Bronchial epithelial cell (primary cell): ENCODE measurements at places on chromosomes 3 and 15.

GRCh38 chr15:66879531-66880368 lies 177.7 kb downstream of the SMAD6 start:
- no peak for DNase-seq

DNA sequence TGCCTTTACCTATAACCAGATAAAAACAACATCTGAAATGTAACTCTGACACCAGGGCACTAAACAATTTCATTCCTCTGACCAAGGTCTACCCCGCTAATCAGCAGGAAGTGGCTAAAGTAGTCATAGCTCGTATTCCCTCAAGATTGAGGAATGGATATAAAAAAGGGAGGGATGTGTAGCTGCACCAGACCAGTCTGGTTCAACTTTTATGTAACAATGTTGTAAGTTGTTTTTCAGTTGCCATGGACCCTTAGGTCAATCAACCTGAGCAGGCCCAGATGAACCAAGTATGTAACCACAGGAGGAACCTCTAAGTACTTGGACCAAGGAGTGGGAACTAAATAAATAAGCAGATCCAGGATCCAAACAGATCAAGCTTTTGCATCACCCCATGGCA lies 28.4 kb upstream of the IFT57 start:
- no peak for DNase-seq

DNA sequence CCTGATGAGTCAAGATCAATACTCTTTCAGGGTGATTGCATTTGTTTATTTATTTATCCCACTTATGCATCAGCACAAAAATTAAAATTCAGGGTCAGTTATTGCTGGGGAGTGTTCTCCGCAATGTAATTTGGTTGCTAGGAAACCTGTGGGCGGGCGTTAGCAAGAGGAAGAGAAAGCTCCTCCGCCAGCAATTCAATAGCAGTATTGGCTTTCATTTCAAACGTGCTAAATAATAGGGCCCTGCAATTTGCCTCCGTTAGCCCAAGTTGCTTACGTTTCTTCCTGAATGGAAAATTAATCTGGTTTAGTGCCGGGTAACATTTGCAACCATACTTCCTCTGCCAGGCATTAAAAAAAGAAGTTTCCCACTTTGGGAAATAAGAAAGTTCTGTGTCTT lies 35.5 kb upstream of the PLCL2 start:
- peak; percentile 50 for DNase-seq

- DNase-seq: no peak
Observed at GRCh38 chr15:29058903-29059539, 173.2 kb downstream of the APBA2 start.

DNA sequence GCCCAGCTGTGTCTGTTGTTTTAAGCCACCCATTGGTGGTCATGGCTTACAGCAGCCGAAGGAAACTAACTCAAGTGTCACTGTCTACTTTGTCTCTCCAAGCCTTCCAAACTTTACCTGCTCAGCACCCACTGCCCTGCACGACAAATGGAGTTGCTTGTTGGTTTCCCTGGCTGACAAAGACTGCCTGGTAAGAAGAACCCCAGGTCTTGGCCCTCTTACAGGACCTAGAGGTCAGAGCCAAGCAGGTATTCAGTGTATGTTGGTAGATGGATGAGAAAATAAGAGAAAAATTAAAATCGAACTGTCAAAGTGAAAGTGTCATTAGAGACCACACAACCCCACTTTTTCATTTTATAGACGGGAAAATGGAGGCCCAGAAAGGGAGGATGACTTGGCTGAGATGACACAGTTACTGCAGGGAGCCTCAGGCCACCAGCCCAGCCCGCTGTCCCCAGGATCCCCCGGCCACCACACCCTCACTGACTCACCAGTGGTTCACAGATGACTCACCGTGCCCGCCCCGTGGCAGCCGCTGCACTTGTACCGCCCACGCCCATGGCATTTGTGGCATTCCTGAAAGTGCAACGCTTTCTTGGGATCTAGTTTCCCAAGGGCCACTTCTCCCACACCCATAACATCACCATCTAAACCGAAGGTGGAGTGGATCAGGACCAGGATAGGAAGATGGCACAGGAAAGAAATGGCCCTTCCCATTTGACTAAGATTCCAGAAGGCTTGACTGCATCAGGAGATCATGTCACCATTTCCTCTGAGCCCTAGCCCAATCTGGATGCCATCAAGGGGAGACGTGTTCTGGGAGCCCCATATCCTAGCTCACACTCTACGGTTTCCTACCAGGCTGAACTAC lies 15.2 kb downstream of the SSUH2 start:
- DNase-seq: peak; percentile 93

DNA sequence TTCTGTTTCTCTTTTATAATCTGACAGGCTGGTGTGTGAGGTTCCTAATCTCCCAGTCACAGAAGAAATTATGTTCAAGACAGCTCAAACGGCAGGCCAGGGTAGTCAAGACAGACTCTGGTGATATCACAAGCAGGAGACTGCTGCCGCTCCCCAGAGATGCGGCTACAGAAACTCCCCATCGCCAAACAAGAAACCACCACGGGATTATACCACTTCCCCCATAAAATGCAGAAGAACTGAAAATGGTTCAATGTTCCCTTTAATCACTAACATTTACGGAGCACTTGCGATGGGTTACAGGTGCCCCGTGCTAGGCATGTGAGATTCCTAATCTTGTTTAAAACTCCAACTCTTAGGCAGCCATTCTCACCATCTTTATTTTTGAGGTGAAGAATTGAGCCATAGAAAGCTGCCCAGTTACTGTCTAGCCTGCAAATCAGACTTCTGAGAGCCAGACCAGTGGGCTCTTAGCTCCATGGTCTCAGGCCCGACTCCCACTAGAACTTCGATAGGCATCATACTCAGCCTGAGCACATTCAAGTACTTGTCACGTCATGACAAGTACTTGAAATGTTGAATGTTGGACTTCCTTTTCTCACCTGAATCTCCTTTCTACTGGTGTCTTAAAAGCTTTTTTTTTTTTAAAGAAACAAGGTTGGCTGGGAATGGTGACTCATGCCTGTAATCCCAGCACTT lies 58.4 kb downstream of the TBC1D2B start:
- DNase-seq: peak; percentile 57

DNA sequence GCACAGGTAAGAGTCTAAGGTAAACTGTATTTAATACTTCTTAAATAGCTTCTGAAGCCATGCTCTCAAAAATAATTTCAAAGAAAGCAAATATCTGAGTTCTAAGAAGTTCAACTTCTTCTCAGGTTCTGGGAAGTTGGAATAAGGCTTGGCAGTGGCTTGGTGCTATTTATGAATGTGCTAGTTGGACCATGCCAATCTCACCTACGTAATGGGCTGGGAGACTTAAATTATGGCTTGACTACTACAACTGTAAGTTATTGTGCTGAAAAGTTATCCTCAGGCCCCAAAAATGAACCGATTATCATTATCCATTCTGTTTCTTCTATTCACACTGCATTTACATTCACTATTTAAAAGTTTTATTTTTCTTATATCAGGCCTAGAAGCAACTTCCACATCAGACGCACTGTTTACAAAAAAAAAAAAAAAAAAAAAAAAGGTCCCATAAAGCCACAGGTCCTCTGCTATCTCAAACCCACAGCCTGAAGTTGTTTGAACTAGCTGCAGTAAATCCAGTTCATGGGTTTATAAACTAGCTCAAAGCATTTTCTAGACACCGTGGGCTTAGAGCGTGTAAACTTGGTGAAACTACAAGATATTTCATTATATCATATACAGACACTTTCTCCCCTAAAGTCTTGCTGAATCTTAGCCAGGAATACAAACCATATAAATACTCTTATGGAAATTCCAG lies 3.4 kb downstream of the LRIG1 start:
- no peak for DNase-seq

DNA sequence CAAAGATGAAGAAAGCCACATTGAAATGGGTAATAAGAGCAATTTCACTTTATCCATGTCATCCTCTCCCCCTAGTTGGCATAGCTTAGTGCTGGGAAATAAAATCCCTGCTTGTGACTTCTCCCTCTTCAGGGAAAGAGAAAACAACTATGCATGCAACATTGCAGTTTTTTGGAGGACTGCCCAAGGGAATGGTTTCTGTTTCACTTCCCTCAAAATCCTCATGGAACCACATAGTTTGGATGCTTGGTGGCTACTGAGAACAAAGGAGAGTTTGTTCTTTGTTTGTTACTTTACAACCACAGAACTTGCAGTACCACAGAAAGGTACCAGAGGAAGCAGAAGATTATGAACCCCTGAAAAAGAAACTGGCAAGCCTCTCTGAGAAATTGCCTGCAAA lies 384.6 kb upstream of the RORA start:
- no peak for DNase-seq

- DNase-seq: peak; percentile 54
Observed at GRCh38 chr15:65862682-65863081, 6.6 kb upstream of the RAB11A start.

DNA sequence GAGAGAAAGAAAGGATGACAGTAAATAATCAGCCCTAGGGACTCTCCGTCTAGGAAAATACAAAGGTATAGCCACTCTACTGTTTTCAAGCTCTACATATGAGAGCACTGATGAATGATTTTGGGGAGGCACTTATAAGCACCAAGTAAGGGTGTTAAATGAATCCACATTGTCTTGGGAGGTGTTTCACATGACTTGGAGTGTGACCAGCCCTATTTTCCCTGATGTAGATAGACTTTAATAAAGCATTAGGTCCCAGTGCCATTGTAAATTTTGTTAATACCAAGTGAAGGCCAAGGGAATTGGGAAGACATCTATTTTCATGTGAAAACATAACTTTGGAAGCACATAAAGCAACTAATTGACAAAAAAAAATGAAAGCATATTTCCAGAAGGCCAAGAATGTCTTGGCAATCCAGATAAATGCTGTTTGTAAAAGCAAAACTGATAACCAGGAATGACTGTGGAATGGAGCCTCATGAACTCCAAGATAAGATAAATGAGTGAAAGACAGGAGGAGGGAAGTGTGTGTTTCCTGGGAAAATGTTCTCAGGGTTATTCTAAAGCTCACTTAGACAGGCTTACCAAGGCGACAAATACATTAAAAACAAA lies 96.0 kb upstream of the MYZAP start:
- DNase-seq: no peak

DNA sequence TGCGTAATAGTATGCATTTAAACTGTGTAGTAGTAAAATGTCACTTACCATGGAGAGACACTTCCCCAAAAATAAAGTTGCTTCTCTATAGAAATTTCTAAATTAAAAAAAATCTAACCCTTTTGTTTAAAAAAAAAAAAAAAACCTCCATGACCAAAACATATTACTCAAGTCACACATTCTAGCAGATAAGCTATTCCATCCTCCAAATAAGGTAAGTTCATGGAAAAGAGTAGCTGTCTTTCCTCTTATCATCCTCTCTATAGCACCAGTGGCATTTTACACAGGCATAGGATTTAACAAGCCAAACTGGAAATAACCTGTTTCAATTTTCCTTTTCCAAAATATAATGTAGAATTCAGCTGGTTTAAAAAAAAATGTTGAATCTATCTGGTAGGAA lies 57.4 kb downstream of the LRRFIP2 start:
- no peak for DNase-seq
